ENCODE measurements at places on chromosomes 16 and 17. TPM values are rescaled to one million over a fixed set of nuclear protein-coding genes. Genes with fewer than 3 reads are reported as not detected.

The TK1 gene
- total RNA-seq, result 1.2 TPM

The SLC6A2 gene
- 4.6 TPM for total RNA-seq

The POLR3E gene
- total RNA-seq, result 87.9 TPM

The KCTD19 gene
- total RNA-seq, result not detected

The ABCA10 gene
- 9.8 TPM for total RNA-seq
